GM18507 (cell line): ENCODE measurements at places on chromosomes 5 and 9.

GRCh38 chr9:33662871-33663270 lies 132.5 kb upstream of the PRSS3 start:
- DNase-seq: no peak

- DNase-seq: no peak
Measured at GRCh38 chr9:137879052-137879451, 1.5 kb downstream of the CACNA1B start.

DNA sequence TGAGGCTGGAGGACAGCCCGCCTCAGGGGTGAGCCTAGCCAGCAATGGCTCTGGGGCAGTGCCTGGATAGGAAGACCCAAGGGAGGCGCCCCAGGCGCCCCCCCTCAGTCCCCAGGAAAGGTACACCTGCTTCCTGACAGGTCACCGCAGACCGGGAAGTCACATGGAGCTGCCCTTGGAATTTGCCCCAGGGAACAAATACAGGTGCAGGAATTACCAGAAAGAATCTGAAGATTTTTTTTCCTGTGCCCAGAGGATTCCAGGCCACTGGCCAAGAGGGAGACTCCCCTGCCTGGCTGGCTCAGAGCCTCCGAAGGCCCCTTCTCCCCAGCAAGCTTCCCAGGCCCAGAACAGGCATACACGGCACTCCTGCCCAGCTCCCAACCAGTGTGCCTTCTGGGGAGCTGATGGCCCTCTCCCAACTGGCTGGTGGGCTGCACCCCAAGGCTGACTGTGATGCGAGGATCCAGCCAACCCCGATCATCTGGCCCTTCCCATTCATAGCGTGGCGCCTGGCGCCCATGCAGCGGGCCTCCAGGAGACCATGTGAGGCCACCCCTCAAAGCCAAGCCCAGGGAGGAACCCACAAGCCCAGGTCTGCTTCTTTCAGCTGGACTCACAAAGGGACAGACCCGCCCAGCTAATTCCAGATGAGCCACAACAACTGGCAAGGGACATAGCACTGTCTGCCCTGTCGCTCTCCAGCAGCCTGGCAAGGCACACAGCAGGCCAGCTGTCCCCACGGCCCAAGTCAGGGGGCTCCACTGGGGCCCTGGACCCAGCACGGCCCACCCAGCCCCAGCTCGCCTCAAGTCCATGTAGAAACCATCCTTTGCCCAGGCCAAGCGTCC lies 2.3 kb downstream of the TPRN start:
- DNase-seq: no peak

GRCh38 chr5:78761840-78762239 lies 113.3 kb upstream of the LHFPL2 start:
- no peak for DNase-seq

DNA sequence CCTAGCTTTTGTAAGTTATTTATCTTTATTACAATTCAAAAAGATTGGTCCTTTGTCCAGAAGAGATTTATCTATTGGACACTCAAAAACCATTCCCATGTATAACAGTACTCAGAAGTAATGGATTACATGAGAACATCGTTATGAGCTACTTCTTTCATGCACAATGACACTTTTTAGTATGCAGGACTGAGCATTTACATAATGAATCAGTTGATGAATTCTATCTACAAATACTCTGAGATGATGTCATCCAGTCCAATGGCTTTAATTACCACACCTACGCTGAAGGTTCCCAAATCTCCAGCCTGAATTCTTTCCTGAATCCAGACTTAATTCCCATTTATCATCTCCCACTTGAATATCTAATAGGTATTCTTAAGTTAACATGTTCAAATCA lies 75.3 kb downstream of the PTBP3 start:
- DNase-seq: no peak

- no peak for DNase-seq
Measured at GRCh38 chr9:105053209-105053652, 125.3 kb upstream of the ABCA1 start.
